ENCODE measurements at places on chromosomes 6 and 20.
A peak's percentile ranks its signal among the peaks of the same experiment; 100 is the strongest.

GRCh38 chr6:36154286-36154685 lies 24.0 kb downstream of the MAPK13 start:
- DNase-seq, result no peak
- H3K27me3 ChIP-seq, result no peaks in the 10 kb centered on the region
- no peak overlapping the region for H3K4me3 ChIP-seq
- peaks cover 8% of the 10 kb centered on the region for H3K36me3 ChIP-seq

- no peak overlapping the region for H3K4me3 ChIP-seq
- no peaks in the 10 kb centered on the region for H3K27me3 ChIP-seq
Measured at GRCh38 chr20:49862607-49863200, 50.1 kb downstream of the SLC9A8 start.

DNA sequence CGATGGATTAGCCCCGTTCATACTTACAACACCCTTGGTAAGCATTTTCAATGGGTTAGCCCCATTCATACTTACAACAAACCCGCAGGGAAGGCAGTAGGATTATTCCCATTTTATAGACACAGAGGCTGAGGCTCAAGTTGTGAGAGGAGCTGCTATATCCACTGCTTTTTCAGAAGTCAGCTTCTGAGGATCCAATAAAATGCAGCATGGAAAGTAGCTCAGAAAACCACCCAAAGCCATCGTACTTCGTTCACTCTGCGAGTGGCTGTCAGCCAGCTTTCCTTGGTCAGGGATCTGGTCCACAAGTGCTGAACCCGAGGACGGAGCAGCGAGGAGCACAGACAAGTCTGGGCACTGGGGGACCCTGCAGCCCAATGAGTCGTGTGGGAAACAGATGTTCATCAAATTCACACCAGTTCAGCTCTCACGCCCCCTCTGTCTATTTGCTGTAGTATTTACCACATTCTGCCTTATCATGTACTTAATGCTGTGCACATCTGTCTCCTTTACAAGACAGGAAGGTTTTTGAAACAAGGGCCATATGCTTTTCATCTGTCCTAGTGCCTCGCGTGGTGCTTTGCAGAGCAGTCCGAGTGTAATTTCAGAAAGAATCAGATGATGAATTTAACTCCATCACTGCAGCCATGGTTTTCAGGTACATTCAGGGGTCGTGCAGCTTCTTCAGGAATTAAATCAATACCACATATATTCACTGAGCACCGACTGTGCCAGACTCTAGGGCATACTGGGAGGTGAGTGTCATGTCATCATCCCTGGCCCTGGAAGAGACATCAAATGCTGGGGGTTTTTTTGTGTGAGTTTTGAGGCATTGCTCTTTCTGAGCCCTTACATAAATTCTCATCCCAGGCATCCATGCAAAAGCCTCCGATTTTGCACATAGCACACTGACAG lies 256.9 kb downstream of the CDH26 start:
- H3K27me3 ChIP-seq, result peaks cover 3% of the 10 kb centered on the region
- H3K4me3 ChIP-seq, result no peak overlapping the region
- peaks cover 6% of the 10 kb centered on the region for H3K4me1 ChIP-seq
- no peak overlapping the region for H3K27ac ChIP-seq
- H3K36me3 ChIP-seq, result no peaks in the 10 kb centered on the region
- DNase-seq, result no peak

DNA sequence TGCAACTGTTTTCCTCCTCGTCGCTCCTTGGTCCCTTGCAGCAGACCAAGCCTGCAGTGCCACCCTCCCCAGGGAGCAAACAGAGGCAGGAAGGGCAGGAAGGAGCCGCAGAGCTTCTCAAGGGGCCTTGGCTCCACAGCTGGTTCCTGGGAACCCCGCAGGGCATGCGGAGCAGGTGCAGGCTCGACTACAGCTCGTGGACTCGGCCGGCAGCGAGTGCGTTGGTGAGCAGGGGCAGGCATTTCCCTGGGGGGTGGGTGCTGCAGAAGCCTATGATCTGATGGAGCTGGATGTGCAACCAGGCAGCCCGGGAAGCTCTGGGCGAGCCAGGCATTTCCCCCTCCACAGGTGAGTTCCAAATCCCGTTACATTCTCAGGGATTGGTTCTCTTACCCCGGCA lies 37.1 kb downstream of the FRMD1 start:
- peaks cover 8% of the 10 kb centered on the region for H3K27me3 ChIP-seq
- no peak for DNase-seq

DNA sequence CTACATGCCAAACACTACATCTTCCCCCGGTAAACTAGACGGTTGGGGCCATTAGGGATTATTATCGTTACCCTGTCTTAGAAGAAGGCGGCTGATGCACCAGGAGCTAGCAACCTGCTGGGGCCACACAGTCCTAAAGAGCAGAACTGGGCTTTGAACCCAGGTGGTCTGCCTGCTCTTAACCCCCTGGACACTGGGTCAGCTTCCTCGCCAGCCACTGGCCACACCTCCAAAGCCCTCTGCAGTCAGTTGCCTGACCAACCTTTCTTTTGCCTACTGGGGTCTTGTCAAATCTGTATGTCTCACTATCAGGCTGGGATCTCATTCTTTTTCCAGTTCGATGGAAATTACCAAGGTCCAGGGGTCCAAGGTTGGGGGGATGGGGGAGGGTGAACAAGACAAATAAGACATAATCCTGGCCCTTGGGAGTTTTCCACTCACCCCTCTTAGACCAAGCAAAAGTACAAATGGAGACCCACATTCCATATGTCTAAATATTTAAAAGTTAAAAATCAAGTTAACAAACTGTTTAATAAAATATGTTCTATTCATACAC lies 34.0 kb upstream of the FOXP4 start:
- H3K36me3 ChIP-seq, result no peaks in the 10 kb centered on the region
- no peaks in the 10 kb centered on the region for H3K4me1 ChIP-seq
- H3K27me3 ChIP-seq, result peaks cover 31% of the 10 kb centered on the region
- H3K27ac ChIP-seq, result no peak overlapping the region
- no peak overlapping the region for H3K4me3 ChIP-seq

DNA sequence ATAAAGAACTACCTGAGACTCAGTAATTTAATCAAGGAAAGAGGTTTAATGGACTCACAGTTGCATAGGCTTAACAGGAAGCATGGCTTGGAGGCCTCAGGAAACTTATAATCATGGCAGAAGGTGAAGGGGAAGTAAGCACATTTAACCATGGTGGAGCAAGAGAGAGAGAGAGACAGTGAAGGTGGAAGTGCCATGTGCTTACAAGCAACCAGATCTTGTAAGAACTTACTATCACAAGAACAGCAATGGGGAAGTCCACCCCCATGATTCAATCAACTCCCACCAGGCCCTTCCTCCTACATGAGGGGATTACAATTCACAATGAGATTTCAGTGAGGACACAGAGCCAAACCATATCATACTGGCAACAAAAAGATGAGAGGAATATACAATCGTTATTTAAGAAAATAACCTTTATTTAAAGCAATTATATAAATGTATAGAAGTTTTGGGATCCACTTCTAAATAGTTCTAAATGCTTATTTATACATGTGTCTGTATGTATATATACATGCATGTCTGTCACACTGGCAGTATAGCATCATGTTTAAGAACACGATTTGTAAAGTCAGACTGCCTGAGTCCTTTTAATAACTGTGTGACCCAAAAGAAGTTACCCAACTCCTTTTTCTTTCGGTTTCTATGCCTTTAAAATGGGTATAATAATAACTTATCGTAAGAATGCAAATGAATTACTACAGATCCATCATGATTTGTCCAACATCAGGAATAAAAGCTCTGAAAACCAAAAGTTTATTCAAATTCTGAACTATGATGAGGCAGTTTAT lies 255.7 kb upstream of the THEMIS start:
- no peaks in the 10 kb centered on the region for H3K36me3 ChIP-seq
- DNase-seq, result no peak
- peaks cover 6% of the 10 kb centered on the region for H3K4me1 ChIP-seq
- H3K27ac ChIP-seq, result no peak overlapping the region
- no peaks in the 10 kb centered on the region for H3K27me3 ChIP-seq

GRCh38 chr6:134925800-134926199 lies 24.1 kb downstream of the ALDH8A1 start:
- no peak overlapping the region for H3K27ac ChIP-seq
- DNase-seq, result no peak
- H3K36me3 ChIP-seq, result no peaks in the 10 kb centered on the region
- H3K4me1 ChIP-seq, result no peaks in the 10 kb centered on the region
- H3K4me3 ChIP-seq, result no peak overlapping the region

GRCh38 chr6:31713991-31714684 lies 1.0 kb upstream of the LY6G6D start:
- H3K4me3 ChIP-seq, result no peak overlapping the region
- H3K4me1 ChIP-seq, result peaks cover 10% of the 10 kb centered on the region
- H3K27me3 ChIP-seq, result no peaks in the 10 kb centered on the region
- H3K36me3 ChIP-seq, result no peaks in the 10 kb centered on the region

DNA sequence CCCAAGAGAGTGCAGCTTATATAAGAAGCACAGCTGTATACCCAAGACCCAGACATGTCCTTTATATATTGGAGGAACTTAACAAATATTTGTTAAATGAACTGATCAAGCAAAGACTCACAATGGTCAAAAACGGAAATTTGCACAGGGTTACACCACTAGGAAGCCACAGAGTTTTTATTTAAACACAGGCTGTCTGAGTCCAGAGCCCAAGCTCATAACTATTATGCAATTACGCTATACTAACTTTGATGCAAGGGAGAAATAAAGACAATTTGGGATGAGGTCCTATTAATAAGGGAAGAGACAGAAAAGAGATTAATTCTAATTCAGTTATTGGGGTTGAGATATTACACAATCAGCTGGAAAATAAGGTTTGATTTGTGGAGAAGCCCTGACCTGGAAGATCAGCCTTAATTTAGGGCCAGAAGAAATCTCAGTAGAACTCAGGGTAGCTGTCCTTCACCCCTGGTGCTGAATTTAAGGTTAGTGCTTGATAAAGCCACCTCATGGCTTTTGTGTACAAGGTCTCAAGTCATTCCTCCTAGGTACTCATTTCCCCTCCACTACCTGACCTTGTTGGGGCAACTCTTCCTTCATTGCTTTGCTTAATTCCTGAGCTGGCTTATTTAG lies 10.5 kb upstream of the ZNF334 start:
- peaks cover 29% of the 10 kb centered on the region for H3K27me3 ChIP-seq
- no peak overlapping the region for H3K27ac ChIP-seq
- no peaks in the 10 kb centered on the region for H3K36me3 ChIP-seq
- no peaks in the 10 kb centered on the region for H3K4me1 ChIP-seq
- no peak for DNase-seq

DNA sequence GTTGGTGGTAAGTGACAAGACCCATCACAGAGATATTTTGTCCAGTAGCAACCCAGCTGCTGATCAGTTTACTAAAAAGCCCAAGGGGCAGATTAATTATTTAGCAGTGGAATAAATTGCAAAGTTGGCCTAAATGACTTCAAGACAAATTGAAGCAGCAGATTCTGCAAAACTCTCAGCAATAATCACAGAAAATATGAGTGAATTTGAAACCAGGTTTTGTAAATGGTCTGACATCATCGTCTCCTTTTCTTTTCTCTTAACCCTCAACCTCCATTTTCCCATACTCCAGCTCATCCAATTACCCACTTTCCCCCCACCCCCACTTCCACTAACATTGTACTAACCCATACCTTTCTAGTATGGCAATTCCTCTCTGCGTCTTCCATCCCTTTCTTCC lies 11.3 kb upstream of the PTPRK start:
- H3K27me3 ChIP-seq, result peaks cover 9% of the 10 kb centered on the region
- no peaks in the 10 kb centered on the region for H3K36me3 ChIP-seq
- no peak for DNase-seq
- H3K4me3 ChIP-seq, result no peak overlapping the region
- H3K4me1 ChIP-seq, result peaks cover 6% of the 10 kb centered on the region

DNA sequence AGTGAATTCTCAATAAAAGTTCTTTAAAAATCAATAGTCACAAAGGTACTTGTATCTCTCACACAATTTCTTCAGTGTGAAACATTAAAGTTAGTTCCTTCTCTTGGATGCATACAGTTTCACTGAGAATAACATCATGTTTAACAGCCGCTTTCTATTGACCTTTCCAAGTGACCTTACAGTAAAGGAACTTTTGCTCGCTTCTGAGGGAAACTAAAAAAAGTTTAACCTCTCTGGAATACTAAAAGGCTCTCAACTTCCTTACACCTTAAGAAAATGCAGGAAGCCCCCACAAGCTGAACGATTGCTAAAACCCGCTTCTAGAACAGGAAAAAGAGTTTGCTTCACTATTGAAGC lies 1.3 kb downstream of the RRAGD start:
- peak overlapping the region; percentile 80 for H3K4me3 ChIP-seq
- peaks cover 23% of the 10 kb centered on the region for H3K4me1 ChIP-seq
- no peaks in the 10 kb centered on the region for H3K36me3 ChIP-seq

GRCh38 chr20:4814696-4815252 lies 93.1 kb downstream of the PRND start:
- H3K36me3 ChIP-seq, result peaks cover 25% of the 10 kb centered on the region
- DNase-seq, result peak; percentile 75
- peak overlapping the region; percentile 99 for H3K27ac ChIP-seq

- H3K4me1 ChIP-seq, result peaks cover 15% of the 10 kb centered on the region
- no peaks in the 10 kb centered on the region for H3K27me3 ChIP-seq
- H3K36me3 ChIP-seq, result no peaks in the 10 kb centered on the region
- H3K27ac ChIP-seq, result no peak overlapping the region
Measured at GRCh38 chr6:134446218-134446848, 128.4 kb upstream of the SGK1 start.

DNA sequence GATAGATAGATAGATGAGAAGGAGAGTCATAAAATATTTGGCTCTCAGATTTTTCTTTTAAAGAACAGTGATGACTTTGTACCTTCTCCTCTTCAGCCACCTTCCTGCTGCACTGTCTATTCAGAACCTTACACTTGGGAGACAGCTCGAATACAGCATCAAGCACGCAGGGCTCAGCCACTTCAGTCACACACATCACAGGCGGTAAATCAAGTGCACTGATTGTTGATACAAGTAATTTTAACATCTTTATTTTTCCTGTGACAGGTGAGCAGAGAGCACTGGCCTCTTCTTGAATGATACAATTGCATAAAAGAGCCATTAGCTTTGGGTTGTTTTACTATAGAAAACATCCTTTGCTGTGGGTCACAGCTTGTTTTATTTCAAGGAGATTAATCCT lies 1118.5 kb upstream of the EYS start:
- H3K27ac ChIP-seq, result no peak overlapping the region
- no peak overlapping the region for H3K4me3 ChIP-seq
- no peaks in the 10 kb centered on the region for H3K27me3 ChIP-seq
- H3K4me1 ChIP-seq, result no peaks in the 10 kb centered on the region
- H3K36me3 ChIP-seq, result no peaks in the 10 kb centered on the region
- no peak for DNase-seq

All from activated naive CD8-positive, alpha-beta T cell treated with anti-CD3 and anti-CD28 coated beads, Interleukin-2, amount 50 U/mL, for 24 hours (primary cell).